ENCODE measurements at places on chromosomes 2 and 18.
A peak's percentile ranks its signal among the peaks of the same experiment; 100 is the strongest.

DNA sequence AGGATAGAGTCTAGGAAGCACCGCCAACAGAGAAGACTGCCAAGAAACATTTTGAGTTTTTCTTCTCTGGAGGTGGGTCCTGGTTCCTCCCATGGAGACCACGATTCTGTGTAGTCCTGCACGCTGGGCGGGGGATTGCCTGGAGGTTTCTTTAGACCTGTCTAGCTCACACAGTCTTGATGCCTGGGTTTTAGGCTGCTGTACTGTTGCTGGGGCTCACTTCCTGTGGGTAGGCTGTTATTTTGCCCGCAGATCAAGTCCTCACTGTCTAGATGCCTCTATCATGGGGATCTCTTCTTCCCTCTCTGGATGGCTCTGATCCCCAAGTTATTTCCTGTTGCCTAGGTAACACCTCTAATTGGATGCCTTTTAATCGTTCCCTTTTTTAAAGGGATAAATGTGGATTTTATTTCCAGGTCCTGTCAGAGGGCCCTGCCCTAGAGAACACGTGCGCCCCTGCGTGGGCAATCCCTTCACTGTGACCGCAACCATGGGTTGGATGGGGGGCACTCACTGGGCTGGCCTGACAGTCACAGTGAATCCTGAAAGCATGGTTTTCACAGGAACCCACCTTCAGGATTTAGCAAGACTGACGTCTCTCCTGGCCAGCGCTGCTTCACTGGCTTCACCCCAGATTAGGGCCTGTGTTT, 115.7 kb downstream of the MSH2 start:
- no peak for DNase-seq

DNA sequence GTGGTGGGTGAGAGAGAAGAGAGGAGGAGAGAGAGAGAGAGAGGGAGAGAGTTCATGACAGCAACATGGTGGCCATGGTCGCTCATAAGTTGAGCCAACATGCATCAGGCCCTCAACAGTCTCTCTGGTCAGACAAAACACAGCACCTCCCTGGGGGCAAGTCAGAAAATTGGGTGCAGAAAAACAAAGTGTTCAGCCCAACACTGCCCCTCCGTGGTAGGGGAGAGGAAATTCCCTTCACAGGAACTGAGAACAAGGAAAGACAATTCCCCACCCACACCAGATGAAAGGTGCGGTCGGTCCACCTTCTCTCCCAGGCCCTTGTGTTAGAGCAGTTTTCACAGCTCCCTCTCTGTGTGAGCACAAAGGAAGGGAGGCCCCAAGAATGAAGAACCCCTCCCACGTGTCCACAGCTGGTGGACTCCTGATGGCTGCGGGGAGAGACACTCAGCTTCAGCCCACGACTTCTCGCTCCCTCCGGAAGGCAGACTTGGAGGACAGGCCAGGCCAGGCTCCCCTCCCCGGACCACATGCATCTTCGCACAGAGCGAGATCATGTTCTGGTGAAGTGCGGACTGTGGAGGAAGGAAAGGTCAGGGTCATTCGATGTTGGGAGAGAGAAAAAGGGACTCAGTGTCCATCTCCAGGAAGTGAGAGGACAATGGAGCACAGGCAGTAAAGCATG, 181.7 kb downstream of the ANAPC1 start:
- peak; percentile 59 for DNase-seq

- no peak for DNase-seq
Observed at GRCh38 chr18:69957747-69958146, 10.1 kb upstream of the CD226 start.

- no peak for DNase-seq
Observed at GRCh38 chr2:68272246-68272994, 20.1 kb upstream of the PPP3R1 start.

GRCh38 chr2:11665510-11666362, 4.3 kb downstream of the NTSR2 start:
- DNase-seq, result no peak

GRCh38 chr18:27378431-27379095, 193.5 kb upstream of the CHST9 start:
- DNase-seq, result no peak

GRCh38 chr18:49201464-49201863, 250.7 kb upstream of the SMAD7 start:
- no peak for DNase-seq

DNA sequence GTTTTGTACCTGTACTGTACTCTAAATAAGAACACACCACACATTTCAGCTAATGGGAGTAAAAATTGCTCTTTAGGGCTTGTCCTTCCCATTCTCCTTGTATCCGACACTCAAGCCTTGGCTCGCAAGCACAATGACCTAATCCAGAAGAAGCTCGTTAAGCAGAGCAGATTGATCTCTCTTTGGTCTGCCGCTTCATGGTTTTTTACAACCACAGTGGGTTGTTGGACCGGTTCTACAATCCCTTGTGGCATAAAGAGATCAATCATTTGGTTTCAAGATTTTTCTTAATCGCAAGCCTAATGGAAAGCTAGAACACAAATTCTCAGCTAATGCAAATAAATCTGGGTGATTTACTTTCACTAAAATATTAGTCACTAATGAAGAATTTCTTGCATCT, 662.1 kb downstream of the LRP1B start:
- no peak for DNase-seq

DNA sequence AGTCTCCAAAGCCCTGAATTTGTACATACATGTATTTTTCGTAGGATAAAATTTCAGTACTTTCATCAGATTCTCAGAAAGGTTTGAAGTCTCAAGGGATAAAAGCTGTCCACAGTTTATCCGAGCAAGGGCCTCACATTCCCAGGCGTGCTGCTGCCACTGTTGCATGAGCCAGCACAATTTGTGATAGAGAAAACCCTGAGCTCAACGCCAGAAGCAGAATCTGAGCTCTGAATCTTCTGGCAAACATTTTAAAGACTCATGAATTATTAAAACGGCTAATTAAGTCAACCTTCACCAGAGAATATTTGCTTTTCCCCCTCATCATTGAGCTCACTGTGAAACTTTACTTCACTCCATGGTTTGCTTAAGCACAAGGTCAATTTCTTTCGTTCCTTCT, 38.5 kb upstream of the STPG4 start:
- no peak for DNase-seq

DNA sequence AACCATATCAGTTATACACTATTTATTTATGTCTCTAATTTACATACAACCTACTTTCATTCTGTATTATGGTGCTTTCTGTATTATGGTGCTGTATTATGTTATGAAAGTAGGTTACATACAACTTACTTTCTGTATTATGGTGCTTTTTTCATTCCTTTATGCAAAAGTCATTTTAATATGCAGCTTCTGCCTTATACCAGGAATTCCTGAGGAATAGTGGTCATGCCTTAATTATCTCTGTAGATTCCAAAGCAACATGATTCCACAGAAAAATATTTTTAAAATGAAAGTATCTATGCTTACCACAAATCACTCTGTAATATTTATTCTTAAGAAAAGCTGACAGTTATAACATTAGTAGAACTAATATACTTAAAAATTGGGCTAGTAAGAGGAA, 922.0 kb upstream of the NRXN1 start:
- no peak for DNase-seq

DNA sequence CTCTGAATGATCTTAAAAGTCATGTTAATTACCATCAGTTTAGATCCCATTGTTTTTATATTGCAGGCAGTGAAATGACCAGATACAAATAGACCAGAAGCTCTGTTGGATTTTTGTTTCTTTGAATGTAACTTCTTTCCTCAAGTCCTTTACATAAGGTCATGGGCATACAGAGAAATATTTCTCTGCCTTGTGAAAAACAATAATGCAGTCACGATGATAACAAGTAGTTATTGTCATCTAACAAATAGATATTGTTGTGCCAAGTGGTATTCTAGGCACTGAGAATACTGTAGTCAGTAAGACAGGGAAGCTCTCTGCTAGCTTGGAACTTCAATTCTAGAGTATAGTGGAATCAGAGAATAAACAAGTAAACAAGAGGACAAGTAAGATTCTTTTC, 94.7 kb upstream of the BARD1 start:
- DNase-seq, result no peak

GRCh38 chr18:35050705-35051195, 9.5 kb downstream of the MAPRE2 start:
- DNase-seq, result no peak

- DNase-seq, result no peak
Observed at GRCh38 chr2:10171006-10171800, 48.7 kb downstream of the RRM2 start.

DNA sequence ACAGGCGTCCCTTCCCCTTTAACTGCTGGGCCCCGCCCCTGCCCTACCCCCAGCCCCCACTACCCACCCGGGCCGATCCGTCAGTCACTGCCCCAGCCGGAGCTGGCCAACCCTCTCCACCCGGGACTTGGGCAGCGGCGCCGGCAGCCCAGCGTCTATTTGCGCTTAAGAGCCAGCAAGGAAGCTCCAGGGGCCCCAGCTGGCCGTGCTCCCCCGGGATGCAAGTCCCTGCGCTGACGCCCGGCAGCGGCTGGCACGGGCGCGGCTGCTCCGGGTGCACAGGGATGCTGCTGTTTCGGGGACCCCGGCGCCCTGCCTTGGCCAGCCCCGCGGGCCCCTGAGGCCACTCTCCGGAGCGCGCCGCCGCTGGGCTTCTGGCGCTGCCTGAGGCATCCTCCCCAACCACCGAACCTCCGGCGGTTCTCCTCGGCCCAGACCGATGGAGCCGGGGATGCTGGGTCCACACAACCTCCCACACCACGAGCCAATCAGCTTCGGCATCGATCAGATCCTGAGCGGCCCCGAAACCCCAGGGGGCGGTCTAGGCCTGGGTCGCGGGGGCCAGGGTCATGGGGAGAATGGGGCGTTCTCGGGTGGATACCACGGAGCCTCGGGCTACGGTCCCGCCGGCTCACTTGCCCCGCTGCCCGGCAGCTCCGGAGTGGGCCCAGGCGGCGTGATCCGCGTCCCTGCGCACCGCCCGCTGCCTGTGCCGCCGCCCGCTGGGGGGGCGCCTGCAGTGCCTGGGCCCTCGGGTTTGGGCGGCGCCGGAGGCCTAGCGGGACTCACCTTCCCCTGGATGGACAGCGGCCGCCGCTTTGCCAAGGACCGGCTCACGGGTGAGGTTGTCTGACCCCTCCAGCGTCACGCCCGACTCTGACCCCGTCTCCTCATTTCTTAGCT, at the start of gene TLX2:
Gene TLX2, plus strand, starts transcription at position 83 of the 903 bp plus-strand sequence. Its CDS starts 357 bp downstream, at position 440.
- no peak for DNase-seq

- DNase-seq, result peak; percentile 25
Observed at GRCh38 chr2:207163053-207163755, 2.5 kb downstream of the KLF7 start.

- DNase-seq, result peak; percentile 38
Observed at GRCh38 chr18:46481048-46481846, 175.8 kb downstream of the LOXHD1 start.

DNA sequence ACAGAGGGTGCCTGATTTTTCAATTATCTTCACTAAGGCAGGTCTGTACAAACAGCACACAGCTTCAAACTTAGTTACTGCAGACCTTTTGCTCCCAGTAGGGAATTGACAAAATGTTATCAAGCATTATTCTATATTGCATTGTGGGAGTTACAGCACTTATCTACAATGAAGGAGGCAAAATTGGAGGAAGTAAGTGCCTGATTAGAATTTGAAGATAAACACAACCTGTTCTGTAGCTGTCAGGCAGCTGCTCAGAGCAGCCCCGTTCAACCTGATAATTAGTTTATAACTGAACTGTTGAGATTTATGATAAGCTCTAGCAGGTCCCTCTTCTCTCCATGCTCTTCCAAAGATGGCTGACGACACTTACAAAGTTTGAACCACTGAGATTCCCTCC, 364.4 kb upstream of the CYRIA start:
- no peak for DNase-seq

DNA sequence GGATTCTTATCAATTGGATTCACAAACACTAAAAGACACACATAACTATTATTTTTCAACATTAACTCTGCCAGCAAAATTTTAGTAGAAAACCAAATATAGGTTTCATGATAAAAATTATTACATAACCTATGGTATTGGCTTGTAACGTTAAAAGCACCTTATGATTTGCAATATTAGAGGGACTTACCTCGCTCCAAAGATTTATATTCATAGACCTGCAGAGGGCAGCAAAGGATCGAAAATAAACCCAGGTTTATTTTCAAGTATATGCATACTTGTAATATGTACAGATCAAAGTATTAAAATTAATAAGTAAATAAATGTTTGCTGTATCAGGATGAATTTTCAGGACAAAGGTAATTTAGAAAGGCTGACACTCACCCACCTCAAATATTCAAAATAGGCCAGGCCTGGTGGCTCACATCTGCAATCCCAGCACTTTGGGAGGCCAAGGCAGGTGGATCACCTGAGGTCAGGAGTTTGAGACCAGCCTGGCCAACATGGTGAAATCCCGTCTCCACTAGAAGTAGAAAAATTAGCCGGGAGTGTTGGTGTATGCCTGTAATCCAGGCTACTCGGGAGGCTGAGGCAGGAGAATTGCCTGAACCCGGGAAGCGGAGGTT, 45.3 kb downstream of the LRPPRC start:
- DNase-seq, result no peak

GRCh38 chr18:11553098-11553940, 56.1 kb upstream of the SLC35G4 start:
- DNase-seq, result no peak
